ENCODE measurements at places on chromosomes 3 and 15. TPM values are rescaled to one million over a fixed set of nuclear protein-coding genes. Genes with fewer than 3 reads are reported as not detected.
A peak's percentile ranks its signal among the peaks of the same experiment; 100 is the strongest.

- no peak for DNase-seq
- H3K27ac ChIP-seq = no peak overlapping the region
- no peaks in the 10 kb centered on the region for H3K4me1 ChIP-seq
- H3K36me3 ChIP-seq = no peaks in the 10 kb centered on the region
- no peak overlapping the region for H3K4me3 ChIP-seq
These were observed 622.1 kb upstream of the LMCD1 start for GRCh38 chr3:7879572-7879971.

DNA sequence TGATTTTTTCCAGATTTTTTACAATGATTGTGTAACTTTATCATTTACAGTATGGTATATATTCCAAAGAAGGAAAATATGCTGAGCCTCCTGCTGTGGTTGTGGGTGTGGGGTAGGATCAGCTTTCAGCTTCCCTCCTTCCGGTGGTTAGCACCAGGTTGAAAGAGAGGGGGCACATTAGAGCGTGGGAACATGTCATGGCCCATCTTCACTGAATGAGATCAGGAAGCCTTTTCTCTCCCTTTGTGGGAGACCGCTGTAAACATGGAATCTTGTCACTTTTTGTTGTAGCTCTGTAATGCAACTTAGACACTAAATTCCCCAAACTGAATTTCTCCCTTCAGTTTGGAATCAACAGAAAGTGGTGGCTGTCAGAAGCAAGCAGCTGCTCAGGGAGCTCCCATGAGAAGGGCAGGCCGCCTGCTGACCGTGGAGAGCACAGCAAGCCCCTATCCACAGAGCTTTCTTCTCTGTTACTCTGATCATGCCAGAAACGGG, 86.7 kb upstream of the LIMD1 start:
- H3K27me3 ChIP-seq = no peaks in the 10 kb centered on the region
- H3K4me1 ChIP-seq = peaks cover 7% of the 10 kb centered on the region
- H3K27ac ChIP-seq = no peak overlapping the region
- no peak overlapping the region for H3K4me3 ChIP-seq
- no peak for DNase-seq
- peaks cover 5% of the 10 kb centered on the region for H3K36me3 ChIP-seq

Gene BSN
- polyA plus RNA-seq = not detected

DNA sequence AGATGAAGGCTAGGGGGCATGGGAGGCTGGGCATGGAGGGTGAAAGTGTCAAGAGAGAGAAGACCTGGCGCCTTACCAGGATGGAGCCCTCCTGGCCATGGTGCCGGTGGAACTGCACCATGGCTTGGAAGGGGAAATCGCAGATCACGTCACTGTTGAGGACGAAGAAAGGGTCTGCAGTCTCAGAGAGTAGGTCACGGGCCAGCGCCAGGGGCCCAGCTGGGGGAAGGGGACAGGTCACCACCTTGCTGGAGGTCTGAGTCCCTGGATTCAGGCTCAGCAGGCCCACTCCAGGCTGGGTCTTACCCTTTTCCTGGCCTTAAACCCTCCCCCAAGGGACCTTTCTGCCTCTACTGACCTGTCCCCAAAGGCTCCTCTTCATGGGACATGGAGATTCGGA, 855 bp downstream of the GMPPB start:
- peaks cover 34% of the 10 kb centered on the region for H3K4me1 ChIP-seq
- H3K36me3 ChIP-seq = peaks cover 4% of the 10 kb centered on the region
- H3K4me3 ChIP-seq = peak overlapping the region; percentile 98
- H3K27me3 ChIP-seq = no peaks in the 10 kb centered on the region
- H3K27ac ChIP-seq = peak overlapping the region; percentile 97

Gene FAN1
- 18.2 TPM for polyA plus RNA-seq

DNA sequence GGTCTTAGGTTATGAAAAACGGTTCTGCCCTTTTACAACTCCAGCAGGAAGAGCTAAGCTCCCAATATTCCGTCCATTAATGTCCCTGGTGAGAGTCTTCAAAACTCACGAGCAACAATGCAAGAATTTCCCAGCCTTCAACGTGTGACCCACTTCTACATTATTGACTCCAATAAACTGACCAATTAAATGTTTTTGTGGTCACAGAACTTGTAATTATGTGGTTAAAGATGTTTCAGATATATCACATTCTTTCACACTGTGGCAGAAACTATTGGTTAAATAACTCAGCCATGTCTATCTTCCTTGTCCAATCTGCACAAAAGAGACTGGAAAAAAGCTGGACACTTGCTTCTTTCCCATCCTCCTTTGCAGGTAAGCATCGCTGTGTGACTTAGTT, 286.6 kb upstream of the ADAMTS9 start:
- no peaks in the 10 kb centered on the region for H3K36me3 ChIP-seq
- H3K27ac ChIP-seq = no peak overlapping the region
- H3K4me1 ChIP-seq = no peaks in the 10 kb centered on the region

DNA sequence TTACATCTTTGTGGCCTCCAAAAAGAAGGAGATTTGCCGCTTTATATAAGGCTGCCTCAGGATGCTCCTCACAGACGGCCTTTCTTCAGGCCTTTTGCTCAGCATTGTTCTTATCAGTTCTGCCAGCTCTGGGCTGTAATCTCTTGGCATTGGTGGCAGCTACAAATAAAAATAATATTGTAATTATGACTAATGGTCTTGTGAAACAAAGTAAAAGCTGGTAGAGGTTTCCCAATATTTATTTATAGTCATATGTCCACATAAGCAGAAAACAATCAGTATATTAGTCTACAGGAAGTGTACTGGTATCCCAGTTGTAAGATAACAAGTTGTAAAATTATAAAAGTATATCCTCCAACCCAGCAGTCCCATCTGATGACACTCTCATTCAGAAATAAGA, 7.3 kb downstream of the NEK4 start:
- peaks cover 15% of the 10 kb centered on the region for H3K36me3 ChIP-seq
- H3K4me3 ChIP-seq = no peak overlapping the region
- no peak overlapping the region for H3K27ac ChIP-seq
- DNase-seq = peak; percentile 7

Gene MAN2C1
- 379 TPM for polyA plus RNA-seq

Gene XRN1
- polyA plus RNA-seq = 34.4 TPM

DNA sequence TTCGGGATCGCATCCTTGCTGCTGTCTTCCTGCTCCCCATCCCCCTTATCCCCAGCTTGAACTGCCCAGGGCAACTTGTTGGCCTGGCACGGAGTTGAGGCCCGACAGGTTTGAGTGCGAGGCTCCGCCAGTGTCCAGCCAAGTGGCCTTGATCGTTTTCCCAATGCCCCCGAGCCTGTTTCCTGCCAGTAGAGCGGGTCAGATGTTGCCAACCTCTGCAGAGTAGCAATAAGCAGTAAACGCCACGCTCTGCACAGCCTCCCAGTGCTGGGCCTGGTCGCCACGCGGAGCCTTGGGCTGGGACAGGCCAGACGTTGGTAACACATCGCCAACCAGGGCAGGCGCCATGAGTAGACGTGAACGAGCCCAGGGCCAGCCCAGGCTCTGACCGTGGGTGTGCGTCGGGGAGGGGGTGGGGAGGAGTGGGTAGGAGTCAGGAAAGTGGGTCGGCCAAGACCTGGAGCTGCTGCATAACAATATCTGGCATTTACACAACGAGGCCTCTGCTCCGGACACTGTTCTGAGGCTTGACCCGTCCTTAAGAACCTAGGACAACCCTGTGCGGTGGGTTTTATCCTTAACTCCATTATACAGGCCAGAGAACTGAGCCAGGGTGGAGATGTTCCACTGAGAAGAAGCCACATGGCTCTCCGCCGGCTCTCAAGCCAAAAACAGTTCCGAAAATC, 444 bp upstream of the ABHD14A start:
- peaks cover 6% of the 10 kb centered on the region for H3K4me1 ChIP-seq
- peak overlapping the region; percentile 98 for H3K27ac ChIP-seq
- H3K27me3 ChIP-seq = no peaks in the 10 kb centered on the region
- H3K36me3 ChIP-seq = no peaks in the 10 kb centered on the region
- DNase-seq = no peak

Gene CDCP1
- polyA plus RNA-seq = 8.5 TPM

- no peaks in the 10 kb centered on the region for H3K4me1 ChIP-seq
- H3K27me3 ChIP-seq = no peaks in the 10 kb centered on the region
- DNase-seq = no peak
- no peak overlapping the region for H3K4me3 ChIP-seq
- no peaks in the 10 kb centered on the region for H3K36me3 ChIP-seq
- no peak overlapping the region for H3K27ac ChIP-seq
These were observed 253.8 kb downstream of the XXYLT1 start for GRCh38 chr3:195017151-195017550.

Gene P3H2
- polyA plus RNA-seq = 2.0 TPM

DNA sequence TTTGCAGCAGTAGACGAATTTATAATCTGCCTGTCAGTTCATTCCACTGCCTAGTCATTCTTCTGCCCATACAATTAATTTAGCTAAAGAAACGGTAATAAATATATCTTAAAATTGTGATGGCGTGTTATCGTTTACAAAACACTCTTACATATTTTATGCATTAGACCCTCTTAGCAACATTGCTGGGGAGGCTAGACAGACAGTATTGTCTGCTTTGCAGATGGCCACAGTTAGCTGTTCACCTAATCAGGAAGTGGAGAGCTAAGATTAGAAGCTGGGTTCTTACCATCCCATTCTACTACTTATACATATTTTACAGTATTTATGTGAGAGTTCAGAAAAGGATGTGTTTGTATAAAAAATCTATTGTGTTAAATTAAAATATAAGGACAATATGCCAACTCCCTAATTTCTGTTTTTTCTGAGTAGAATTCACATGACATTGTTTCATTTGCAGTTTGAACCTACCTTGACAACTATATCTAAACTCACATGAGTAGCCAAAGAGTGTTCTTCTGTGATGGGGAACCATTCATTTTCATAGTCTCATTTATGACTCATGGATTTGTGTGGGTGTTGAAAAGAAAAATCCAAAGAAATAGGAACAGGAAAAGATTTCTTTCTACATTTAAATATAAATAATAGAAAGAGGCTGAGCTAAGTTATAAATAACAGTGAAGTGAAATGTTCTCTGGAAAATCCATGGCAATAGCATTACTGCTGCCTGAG, 41.7 kb upstream of the C3orf80 start:
- peaks cover 2% of the 10 kb centered on the region for H3K4me1 ChIP-seq
- DNase-seq = no peak
- H3K27me3 ChIP-seq = no peaks in the 10 kb centered on the region
- H3K36me3 ChIP-seq = no peaks in the 10 kb centered on the region

DNA sequence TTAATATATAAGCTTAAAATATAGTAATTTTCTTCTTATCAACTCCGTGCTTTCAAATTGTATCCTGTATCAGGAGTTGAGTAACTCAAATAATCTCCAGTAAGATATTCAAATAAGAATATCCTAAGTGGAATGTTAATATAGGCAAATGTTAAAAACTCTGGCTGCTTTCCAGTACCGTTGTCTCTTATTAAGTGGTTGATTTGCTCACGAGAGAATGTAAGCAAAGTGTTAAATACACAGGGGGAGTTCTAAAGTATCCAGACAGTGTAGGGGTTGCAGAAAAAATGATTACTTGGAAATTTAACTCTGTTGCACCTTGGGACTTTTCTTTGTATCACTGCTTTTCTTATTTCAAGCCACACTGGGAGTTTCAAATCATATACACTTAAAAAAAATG, 478.9 kb upstream of the TBL1XR1 start:
- no peak overlapping the region for H3K4me3 ChIP-seq
- no peak for DNase-seq
- no peak overlapping the region for H3K27ac ChIP-seq
- no peaks in the 10 kb centered on the region for H3K4me1 ChIP-seq
- no peaks in the 10 kb centered on the region for H3K27me3 ChIP-seq

Gene NANOGP8
- polyA plus RNA-seq = not detected

Gene ARPP21
- polyA plus RNA-seq = not detected

DNA sequence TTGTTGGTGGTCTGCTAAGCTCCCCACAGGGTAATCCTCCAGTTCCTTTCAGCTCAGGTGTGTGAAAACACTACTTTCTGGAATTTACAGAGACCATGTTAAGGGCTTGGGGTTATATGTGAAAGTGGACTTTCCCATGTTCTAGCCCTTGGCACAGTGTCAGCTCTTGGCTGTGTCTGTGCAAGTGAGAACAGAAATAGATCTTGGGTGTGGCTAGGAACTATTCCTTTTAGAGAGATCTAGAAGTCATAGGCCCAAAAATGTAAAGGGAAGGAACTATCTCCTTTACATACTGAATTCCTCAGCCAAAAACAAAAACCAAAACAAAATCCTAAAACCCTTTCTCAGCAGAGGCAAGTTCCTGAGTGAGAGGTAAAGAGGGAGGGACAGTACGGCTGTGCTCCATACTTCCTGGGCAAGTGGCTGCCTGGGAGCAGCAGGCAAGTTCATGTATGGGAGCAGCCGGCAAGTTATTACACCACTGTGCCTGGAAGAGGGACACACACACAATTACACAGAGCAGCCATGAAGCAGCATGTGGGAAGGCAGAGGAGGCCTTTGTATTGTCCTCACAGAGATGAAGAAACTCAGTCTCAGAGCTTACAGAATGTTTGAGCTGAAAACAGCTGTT, 19.9 kb upstream of the C3orf62 start:
- H3K36me3 ChIP-seq = peaks cover 16% of the 10 kb centered on the region
- no peak overlapping the region for H3K27ac ChIP-seq
- no peaks in the 10 kb centered on the region for H3K27me3 ChIP-seq

DNA sequence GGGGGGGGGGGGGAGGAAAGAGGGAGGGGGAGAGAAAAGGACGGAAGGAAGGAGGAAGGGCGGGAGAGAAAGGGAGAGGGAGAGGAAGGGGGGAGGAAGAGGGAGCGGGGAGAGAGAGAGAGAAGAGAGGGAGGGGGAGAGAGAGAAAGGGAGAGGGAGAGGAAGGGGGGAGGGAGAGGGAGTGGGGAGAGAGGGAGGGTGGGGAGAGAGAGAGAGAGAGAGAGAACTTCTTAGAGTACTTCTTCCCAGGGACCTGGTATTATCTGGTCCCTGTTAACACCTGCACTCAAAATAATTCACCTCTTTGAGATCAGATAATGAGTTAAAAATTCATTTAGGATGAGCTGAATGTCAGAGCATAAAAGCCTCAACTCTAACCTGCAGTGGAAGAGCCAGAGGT, 1.1 kb downstream of the SEC13 start:
- peak overlapping the region; percentile 77 for H3K27ac ChIP-seq
- H3K4me1 ChIP-seq = peaks cover 28% of the 10 kb centered on the region
- H3K36me3 ChIP-seq = peaks cover 34% of the 10 kb centered on the region
- no peaks in the 10 kb centered on the region for H3K27me3 ChIP-seq

- no peak overlapping the region for H3K4me3 ChIP-seq
- H3K4me1 ChIP-seq = no peaks in the 10 kb centered on the region
- H3K27ac ChIP-seq = no peak overlapping the region
- peaks cover 3% of the 10 kb centered on the region for H3K36me3 ChIP-seq
These were observed 95.4 kb downstream of the HCN4 start for GRCh38 chr15:73273181-73274002.

Gene NAALADL2
- 0.27 TPM for polyA plus RNA-seq

DNA sequence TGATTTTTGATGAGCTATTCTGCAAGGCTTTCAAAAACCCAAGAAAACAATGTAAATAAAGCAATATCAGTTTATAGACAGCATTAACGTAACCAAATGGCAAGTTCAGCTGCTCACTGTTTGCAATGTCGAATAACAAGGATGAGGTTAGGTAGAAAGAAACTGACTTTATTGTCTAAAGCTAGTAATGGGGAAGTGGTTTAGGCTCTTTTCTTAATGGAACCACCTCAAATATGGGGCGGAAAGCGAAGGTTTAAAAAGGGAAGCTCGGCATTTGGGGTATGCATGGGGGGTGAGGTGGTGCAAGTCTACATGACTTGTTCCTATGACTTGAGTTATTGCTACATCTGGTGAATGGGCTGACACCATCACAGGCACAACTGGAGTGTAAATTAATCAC, 1060.2 kb downstream of the NSUN3 start:
- H3K4me3 ChIP-seq = no peak overlapping the region
- no peak for DNase-seq
- H3K27ac ChIP-seq = no peak overlapping the region
- no peaks in the 10 kb centered on the region for H3K4me1 ChIP-seq

All from small intestine (tissue), 16 donors.